Stimulated activated CD8-positive, alpha-beta memory T cell treated with anti-CD3 and anti-CD28 coated beads, Interleukin-15, amount 100 ng/mL, for 1 hour (primary cell): ENCODE measurements at places on chromosomes 7 and 10.
A peak's percentile ranks its signal among the peaks of the same experiment; 100 is the strongest.

GRCh38 chr7:131607291-131608115 lies 51.1 kb upstream of the PODXL start:
- DNase-seq, result no peak

DNA sequence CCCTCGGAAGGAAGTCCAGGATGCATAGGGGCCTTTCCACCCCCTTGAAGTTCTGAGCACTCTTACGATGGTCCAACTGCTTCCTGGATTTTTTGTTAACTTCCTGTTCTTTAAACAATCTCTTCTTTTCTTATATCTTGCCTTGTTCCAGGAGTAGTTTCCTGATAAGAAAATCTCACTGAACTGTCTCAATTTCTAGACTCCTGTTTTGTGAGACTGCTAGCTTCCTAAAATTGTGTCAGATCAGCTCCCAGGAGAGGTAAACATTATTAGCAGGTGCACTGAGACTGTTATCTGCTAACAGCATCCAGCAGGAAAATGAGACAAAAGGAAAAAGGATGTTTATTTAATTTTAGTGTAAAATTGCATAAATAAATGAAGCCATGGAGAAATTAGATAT lies 106.2 kb upstream of the PITRM1 start:
- no peak for DNase-seq

DNA sequence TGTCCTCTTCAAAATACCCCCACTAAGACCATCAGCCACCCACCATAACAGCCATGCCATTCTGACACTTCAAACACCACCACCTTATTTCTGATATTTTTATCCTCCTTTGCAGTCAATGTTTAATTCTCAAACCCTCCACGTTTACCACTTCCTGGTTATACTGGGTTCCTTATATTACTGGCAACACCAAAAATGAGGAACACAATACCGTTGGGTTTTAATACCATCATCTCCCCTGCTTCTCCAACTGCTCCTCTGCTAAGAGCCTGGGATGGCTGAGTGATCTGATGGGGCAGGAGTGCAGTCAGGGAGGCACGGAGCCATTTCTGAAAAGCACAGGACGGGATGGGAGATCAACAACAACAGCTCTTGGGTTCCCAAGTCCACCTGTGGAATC lies 140.5 kb downstream of the CHCHD3 start:
- DNase-seq, result no peak

DNA sequence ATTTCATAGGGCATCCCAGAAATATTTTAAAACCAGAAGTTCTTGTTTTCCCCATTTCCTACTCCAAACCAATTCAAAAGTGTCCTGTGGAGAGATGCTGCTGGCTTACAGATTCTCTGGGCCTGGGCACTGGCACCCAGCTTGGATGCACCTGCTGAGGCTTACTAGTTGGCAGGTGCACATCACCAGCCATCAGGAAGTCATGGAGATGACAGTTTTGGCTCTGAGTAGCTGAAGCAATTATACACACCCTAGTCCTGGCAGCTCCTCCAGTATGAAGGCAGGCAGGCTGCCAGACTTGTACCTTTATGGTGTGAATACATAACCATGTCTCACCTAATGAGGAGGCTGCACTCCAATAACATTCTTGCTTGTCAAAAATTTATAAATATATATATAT lies 276.6 kb upstream of the GHITM start:
- no peak for DNase-seq

DNA sequence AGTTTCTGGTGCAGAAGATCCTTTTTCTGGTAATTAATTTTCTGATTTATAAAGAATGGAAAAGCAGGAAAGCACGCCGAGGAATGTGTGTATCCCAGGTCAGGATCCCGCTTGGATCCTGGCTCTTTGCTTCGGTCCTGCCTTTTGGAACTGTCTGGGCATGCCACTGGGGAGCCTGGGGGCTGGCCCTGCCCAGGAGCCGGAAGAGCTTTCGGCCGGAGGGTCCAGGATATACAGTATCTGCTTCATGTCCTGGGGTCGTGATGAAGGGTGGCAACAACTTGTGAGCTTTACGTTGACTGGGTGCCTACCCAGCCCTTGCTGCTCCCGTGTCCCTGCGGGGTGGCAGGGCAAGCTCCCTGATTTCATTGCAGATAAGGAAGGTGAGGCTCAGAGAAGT lies 2.4 kb downstream of the SH2D4B start:
- DNase-seq, result no peak

- no peak for DNase-seq
These were observed 13.0 kb downstream of the ATAD1 start for GRCh38 chr10:87804939-87805569.

- no peak for DNase-seq
These were observed 90.2 kb upstream of the ABI1 start for GRCh38 chr10:26950934-26951333.

DNA sequence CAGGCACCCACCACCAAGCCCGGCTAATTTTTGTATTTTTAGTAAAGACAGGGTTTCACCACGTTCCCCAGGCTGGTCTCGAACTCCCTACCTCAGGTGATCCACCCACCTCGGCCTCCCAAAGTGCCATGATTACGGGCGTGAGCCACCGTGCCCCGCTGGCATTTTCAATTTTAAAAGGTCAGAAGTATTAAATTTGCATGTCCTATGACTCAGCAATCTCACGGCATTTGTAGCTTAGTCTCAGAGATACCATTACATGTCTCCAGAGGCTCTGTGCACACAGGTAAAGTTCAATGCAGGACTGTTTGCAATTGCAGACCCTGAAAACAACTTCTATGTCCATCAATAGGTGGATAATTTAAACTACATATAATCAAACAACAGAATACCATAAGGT lies 99.2 kb downstream of the DLG5 start:
- DNase-seq, result no peak

DNA sequence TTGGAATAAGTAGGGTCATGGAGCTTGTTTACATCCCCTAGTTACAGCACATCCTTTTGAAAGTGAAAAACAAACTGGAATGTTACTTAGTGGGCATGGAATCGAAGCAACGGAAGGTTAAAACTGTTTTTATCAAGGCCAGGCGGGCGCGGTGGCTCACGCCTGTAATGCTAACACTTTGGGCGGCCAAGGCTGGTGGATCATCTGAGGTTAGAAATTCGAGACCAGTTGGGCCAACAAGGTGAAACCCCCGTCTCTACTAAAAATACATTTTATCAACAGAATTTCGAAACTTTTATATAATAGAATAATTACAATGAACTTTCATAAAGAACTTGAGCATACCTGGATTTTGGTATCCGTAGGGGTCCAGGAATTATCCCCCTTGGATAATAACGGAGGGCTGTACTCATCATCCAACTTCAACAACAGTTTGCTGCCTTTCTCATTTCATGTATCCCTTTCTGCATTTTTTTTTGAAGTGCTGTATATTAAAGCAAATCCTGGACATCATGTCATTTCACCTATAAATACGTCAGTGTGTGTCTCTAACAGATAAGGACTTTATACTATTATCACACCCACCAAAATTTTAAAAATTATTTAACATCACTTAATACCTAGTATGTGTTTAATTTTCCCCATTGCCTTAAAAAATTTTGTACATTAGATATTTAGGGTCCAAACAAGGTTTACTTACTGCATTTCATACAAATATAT lies 1.3 kb upstream of the TMED4 start:
- no peak for DNase-seq

GRCh38 chr10:103885617-103886016 lies 30.2 kb upstream of the SH3PXD2A start:
- no peak for DNase-seq

DNA sequence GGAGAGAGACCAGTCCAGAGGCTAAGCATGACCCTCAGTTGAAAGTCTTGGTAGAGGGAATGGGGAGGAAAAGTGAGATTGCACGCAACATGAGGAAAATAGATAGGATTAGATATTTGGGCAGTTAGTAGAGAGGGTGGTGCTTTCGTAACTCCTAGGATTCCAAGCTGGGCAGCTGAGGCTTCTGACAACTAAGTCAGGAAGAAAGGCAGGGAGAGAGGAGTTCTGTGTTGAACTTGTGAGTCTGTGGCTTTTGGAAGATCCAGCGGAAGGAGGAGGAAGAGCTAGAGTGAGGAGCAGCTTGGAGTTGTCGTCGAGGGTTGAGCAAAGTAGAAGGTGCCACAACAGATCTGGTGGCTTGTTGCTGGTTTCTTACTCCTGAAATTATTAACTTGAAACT lies 21.8 kb downstream of the CUL1 start:
- DNase-seq, result no peak

DNA sequence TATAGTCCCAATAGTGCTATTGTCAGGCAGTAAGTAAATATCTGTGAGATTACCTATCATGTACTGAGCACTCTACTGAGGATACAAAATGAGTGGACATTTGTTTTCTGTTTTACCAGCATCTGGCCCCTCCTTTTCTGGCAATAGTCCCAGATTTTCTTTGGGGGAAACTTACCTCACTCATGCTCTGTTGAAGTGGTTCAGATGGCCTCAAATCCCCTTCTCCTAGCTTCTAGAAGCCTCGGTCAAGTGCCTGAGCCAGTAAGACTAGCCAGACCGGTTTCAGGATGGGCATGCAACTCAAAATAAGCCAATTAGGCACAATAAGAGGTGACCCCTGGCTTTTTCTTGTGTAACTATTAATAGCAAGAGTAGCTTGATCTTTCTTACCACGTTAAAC lies 19.7 kb downstream of the TRDMT1 start:
- no peak for DNase-seq

- DNase-seq, result no peak
These were observed 7.8 kb upstream of the TLX1 start for GRCh38 chr10:101123085-101123814.

DNA sequence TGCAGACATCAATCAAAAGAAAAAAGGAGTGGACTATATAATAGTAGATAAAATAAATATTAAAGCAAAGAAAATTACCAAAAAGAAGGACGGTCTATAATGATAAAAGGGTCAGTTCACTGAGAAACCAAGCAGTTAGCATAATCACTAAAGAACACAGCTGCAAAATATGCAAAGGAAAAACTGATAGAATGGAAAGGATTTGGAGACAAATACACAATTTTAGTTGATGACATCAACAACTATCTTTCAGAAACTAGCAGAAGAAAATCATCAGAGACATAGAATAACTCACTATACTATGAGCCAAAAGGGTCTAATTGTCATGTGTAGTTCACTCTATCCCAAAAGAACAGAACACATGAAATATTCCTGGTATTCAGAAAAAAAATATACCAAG lies 316.4 kb upstream of the IGFBP3 start:
- DNase-seq, result no peak

DNA sequence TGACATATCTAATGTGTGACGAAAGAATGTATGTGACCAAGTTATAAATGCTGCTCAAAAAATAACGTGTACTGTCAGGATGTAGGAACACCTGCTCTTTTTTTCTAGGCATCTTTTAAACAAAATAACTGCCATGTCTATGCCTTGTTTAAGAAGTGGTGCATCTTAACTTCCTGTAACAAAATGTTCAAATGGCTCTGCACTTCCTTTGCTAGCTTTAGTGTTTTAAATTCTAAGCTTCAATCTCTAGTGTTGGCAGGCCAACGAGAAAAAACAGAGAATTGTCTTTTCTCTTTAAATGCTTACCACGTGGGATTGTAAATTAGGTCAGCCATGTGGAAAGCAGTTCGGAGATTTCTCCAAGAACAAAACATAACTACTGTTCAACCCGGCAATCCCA lies 14.6 kb upstream of the PDSS1 start:
- DNase-seq, result no peak

DNA sequence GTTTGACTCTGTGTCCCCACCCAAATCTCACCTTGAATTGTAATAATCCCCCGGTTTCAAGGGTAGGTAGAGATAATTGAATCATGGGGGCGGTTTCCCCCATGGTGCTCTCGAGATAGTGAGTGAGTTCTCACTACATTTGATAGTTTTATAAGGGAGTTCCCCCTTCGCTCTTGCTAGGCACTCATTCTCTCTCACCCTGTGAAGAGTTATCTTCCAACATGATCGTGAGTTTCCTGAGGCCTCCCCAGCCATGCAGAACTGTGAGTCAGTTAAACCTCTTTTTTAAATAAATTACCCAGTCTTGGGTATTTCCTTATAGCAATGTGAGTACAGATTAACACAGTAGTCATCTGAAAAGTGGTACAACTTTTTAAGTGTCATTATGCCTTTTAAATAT lies 913.5 kb upstream of the LRRN3 start:
- no peak for DNase-seq

GRCh38 chr7:20220921-20221547 lies 3.9 kb upstream of the MACC1 start:
- DNase-seq, result no peak

DNA sequence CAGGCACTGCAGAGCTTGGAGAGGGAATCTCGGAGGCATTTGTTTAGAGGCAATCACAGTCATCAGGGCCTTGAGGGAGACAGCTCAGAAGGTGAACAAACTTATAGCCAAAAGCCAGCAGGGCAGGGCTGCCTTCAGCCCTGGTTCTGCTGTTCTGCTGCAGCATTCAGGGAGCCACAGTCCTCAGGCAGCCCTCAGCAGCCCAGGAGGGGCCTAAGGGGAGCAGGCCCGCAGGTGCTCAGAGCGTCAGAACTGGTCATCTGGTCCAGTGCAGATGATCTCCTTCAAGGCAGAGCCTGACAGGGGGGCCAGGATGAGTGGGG lies 84.7 kb downstream of the ARHGAP22 start:
- no peak for DNase-seq

GRCh38 chr10:58066126-58066525 lies 201.6 kb downstream of the IPMK start:
- DNase-seq, result no peak

GRCh38 chr7:41292487-41292886 lies 410.4 kb downstream of the INHBA start:
- no peak for DNase-seq

DNA sequence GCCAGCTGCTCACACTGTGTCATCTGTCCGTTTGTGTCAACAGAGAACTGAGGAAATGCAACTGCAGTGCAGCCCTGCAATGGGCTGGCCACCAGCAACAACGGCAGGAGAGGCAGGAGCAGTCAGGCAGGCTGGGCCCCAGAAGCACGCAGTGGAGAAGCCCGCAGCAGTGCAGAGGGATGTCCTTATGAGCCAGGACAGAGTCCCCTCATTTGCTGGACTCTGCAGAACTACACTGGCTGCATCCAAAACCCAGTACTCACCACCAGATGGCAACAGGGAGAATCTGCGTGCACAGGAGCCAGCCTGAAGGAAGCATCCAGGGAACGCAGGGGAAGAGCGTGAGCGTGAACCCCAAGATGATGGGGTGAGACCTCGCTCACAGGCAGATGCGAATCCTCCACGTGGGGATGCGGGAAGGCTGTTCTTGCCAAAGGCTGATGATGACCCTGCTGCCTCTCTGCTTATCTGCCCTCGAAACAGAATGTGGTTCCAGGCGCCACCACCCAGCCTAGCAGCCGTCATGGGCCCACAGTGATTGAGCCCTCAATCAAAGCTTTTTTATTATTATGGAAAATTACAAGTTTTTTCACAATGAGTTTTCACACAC lies 232.1 kb downstream of the PTPRN2 start:
- DNase-seq, result no peak

- peak; percentile 62 for DNase-seq
These were observed 21.0 kb upstream of the EPC1 start for GRCh38 chr10:32367793-32368453.
